ENCODE measurements at places on chromosomes 12 and 14.

GRCh38 chr12:101925935-101926334 lies 48.6 kb downstream of the DRAM1 start:
- no peak for DNase-seq

- no peak for DNase-seq
Measured at GRCh38 chr12:1929241-1929984, 11.0 kb upstream of the CACNA2D4 start.

- DNase-seq = no peak
Measured at GRCh38 chr14:64723691-64724577, 19.7 kb downstream of the PLEKHG3 start.

GRCh38 chr14:92451245-92451644 lies 62.3 kb upstream of the RIN3 start:
- no peak for DNase-seq

DNA sequence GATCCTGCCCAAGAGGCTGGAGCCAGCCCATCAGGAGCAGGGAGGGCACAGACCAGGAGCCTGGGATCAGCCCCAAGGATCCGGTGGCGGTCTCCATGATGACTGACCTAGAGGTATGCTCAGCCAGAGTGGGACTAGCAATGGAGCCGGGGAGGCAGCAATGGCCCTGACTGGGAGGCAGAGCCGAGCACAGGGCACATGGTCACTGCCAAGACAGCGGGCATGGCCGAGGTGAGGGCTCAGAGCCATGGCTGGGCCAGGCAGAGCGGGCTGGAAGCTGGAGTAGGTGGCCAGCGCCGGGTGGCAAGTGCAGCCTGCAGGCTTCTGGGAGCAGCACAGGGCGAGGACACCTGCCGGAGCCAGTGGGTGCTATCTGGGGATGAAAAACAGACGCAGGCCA lies 259.3 kb downstream of the BCL11B start:
- DNase-seq = no peak

DNA sequence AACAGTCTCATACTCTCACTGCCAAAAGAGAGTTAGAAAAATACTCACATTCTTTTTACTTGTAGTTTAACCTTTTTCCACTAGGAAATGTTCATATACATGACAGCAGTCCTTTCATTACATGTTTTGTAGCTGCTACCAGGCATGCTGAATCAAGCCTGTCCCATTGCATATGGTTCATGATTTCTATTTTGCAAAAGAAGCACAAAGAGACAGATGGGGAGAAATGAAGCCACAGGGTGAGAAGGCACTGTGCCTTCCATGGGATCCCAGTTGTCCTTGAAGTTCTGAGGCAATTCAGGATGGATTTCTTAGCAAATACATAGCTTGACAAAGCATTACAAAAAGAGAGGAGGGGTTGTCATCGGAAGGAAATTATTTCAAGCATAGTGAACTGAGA lies 89.5 kb downstream of the SMOC1 start:
- DNase-seq = no peak

GRCh38 chr12:41681898-41682297 lies 462.8 kb downstream of the GXYLT1 start:
- DNase-seq = no peak

DNA sequence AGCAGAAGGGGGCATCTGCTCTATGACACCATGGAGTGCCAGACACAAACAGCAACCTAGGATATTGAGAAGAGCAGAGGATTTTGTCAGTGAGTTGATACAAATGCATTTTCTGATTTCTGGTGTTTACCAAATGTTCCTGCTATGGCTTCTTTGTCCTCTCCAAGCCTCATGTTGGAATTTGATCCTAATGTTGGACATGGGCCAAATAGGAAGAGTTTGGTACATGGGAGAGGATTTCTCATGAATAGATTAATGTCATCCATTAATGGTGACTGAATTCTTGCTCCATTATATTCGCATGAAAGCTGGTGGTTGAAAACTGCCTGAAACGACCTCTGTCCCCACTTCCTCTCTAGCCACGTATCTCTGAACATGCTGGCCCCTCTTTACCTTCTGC lies 1002.2 kb upstream of the FLRT2 start:
- no peak for DNase-seq

DNA sequence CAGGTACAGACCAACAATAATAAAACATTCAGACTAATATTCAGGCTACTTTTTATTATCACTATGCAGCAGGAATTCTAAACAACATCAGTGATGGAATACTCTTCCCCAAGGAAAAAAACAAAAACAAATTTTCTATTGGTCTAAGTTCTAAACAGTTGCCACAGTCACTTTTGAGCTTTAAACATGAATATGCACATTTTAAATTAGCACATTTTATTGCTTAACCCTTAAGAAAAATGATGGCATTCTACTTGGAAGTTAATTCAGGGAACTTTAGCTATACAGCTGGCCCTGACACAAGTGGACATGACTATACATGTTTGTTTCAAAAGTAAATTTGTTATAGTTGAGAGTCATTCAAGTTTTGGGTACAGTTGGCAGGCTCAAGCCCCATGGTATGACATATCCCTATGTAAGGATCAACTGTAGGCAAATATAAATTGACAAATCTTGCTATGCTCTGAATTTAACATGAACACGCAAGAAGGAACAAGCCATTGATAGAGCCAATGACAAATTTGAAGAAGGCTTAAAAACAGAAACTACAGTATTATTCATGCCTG lies 224.3 kb upstream of the AMIGO2 start:
- no peak for DNase-seq

DNA sequence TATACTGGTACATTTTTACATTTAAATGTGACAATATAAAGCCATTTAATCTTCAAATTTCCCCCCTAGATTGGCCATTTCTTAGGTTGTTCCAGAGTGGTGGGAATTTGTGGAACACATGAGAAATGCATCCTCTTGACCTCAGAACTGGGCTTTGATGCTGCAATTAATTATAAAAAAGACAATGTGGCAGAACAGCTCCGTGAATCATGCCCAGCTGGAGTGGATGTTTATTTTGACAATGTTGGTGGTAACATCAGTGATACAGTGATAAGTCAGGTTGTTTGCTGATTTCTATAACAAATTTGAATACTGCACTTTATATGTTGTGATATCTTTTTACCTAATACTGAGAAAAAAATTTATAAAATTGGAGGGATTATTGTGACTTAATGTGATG lies 7.6 kb upstream of the ZNF410 start:
- no peak for DNase-seq
